ENCODE measurements at places on chromosomes 3 and 15.

DNA sequence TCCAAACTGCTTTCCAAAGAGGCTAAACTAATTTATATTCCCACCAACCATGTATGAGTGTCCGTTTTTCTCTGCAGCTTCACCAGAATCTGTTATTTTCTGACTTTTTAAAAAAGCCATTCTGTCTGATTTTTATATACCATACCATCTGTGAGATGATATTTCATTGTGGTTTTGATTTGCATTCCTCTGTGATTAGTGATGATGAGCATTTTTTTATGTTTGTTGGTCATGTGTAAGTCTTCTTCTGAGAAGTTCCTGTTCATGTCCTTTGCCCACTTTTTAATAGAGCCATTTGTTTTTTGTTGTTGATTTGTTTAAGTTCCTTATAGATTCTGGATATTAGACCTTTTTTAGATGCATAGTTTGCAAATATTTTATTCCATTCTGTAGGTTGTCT lies 179.4 kb upstream of the ALCAM start:
- no peak for DNase-seq

- no peak for DNase-seq
These were observed 17.1 kb downstream of the ADCY5 start for GRCh38 chr3:123431658-123432324.

DNA sequence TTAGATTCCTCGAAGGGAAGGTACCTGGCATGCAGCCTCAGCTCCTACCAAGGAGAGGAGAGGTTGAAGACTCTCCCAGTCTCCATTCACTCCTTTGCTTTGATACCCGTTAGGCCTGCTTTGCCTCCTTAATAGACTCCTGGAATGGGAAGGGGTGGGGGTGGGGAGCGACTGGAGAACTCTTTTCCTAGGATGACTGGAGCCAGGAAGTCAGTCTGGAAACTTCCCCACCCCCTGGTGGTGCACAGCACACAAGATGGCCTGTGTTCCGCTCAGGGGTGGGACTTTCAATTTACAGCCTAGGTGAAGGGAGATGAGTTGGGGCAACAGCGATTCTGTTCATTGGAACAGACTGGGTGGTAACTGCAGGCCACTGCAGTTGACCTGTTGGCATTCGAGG lies 21.4 kb upstream of the CELF6 start:
- no peak for DNase-seq

GRCh38 chr3:16849229-16849628 lies 35.5 kb upstream of the PLCL2 start:
- DNase-seq = no peak

- DNase-seq = no peak
These were observed 47.1 kb upstream of the C15orf39 start for GRCh38 chr15:75154461-75155062.

DNA sequence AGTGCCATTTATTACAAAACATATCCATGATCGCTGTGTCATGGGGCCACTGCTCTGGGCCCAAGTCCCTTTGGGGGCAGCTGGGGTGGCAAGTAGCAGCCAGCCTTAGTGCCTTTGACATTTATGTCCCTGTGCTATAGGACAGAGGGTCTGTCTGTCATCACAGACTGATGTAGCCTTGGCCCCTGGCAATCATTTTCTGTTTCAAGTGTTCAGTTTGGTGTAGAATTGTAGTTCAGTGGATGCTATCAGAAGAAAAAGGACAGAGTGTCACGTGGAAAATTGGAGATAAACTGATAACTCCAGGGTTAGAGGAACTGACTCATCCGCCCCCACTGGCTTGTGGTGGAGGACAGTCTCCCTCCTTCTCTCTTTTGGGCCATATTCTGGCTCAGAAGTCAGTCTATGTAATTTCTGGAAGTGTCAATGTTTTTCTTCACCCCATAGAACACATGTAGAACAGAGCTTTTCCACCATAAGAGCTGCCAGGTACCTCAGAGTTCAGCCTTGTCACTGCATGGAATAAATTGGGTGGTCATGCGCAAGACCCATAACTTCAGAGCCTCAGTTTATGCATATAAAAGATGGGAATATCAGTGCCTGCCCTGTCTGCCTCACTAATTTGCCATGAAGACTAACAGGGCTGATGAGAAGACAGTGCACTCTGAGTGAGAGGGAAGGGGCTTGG lies 4.5 kb upstream of the MRPS22 start:
- DNase-seq = no peak

- no peak for DNase-seq
These were observed 45.3 kb upstream of the VILL start for GRCh38 chr3:37945156-37945806.

DNA sequence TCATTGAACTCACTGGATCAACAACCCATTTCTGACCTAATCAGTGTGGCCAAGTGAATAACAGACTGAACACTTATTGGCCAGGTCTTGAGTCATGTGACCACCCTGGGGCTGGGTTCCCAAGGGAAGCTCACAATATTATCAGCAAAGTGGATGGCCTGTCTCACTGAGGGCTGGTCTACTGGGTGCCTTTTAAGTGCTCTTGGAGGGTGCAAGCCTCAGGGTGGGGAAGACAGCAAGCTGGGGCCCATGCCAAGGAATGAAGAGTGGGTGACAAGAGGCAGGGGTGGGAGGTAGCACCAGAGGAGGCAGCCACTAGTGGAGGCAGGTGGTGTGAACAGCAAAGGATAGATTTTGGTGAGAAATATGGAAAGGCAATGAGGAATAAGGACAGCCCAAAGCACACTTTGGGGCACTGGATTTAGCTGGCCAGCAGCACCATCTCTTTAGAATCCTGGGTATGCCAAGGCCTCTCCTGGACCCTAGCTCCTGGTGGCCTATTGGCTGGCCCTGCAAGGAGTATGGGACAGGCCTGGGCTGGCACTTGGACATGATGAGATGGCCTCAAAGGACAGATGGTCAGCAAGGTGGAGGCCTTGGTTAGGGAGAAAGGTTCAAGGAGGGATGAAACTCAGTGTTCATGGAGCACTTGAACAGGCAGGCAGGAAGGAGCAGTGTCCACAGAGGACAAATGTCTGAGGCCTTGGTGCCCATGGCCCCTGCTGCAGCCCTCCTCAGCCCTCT lies 34.2 kb downstream of the HMCES start:
- no peak for DNase-seq

DNA sequence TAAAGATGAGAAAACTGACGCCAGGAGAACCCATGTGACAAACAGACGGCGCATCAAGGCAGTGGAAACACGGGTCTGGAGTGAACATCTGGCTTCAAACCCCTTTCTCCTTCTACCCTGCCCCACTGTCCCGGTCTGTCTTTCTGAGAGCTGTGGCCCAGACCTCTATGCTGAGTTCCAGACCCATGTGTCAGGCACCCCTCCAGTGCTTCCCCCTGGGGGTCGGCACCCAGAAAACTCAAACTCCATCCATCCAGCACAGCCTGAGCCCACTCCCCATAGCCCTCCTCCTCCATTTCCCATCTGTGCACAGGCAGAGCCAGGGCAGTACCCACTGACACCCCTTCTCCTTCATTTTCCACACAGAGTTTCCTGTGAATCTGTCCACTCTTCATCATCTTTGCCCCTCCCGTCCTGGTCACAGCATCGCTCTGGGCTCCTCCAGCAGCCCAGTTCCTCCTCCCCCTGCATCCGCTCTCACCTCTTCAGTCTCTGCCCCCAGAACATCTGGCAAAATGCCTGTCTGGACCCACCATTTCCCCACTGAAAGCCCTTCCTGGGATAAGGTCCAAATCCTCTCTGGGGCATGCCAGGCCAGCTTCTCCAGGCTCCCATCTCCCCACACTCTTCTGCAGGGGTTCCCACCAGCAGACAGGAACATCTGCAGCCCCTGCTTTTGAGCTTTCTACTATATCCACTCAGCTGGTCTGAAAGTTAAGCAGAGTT lies 2.9 kb downstream of the FAM240A start:
- DNase-seq = no peak

DNA sequence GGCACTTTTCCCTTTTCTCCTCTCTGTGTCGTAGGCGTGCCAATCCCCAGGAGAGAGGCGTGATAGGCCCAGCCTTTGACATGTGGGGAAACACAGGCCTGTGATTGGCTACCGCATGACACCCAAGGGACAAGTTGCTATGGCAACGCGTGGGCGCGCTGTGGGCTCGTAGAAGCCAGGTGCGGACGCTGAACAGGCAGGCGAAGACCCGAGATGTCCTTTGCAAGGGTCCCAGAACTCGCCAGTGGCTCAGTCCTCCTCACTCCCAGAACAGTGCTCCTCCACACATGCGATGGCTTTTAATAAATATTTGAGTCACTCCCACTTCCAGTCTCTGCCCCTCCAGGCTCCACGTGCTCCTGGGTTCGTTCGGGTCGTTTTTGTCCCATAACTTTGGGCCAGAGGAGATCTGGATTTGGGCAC lies 4.2 kb downstream of the SLC51B start:
- DNase-seq = peak; percentile 90

All from NCI-H446 (cell line).